ENCODE measurements at places on chromosomes 2 and 18. TPM values are rescaled to one million over a fixed set of nuclear protein-coding genes. Genes with fewer than 3 reads are reported as not detected.
A peak's percentile ranks its signal among the peaks of the same experiment; 100 is the strongest.

CFAP65 gene
- total RNA-seq: not detected

GRCh38 chr18:77177009-77177408 is 44.4 kb upstream of the MBP start:
- no peak for DNase-seq

ITGB6 gene
- 2.9 TPM for total RNA-seq

DNA sequence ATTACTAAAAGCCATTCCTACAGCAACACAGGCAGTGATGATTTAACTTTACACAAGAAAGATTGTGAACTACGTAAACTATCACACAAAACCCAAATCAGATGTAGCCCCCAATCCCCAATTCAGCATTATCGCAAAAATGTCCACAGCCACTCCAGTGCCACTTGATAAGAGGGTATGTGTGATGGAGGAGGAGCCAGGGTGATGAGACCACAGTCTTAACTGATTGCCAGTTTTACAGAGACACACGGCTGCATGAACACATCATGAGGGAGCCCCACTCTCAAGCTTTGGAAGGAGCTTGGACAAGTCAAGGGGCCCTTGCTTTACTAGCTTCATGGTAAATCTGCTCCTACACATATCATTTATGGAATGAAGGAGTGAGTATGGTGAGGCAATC is 116.0 kb downstream of the FAM161A start:
- no peak for DNase-seq

IL1F10 gene
- not detected for total RNA-seq

DNA sequence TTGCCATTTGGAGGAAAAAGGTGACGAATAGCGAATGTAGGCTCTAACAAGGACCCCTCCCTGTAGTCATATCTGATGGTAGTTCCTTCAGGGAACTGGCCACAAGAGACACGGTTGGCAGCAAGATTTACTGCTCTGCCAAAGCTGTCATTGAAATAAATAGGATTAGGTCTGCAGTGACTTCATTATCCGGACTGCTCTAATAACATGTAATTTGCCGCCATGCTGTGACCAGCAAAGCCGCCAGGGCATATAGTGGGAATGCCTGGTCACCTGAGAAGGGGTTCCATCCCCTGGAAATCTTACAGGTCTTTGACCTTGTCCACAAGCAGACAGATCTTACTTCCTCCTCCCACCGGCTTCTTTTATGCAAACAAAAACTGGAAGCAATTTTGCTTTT is 59.4 kb upstream of the LAPTM4A start:
- DNase-seq: no peak

ALPG gene
- not detected for total RNA-seq

DNA sequence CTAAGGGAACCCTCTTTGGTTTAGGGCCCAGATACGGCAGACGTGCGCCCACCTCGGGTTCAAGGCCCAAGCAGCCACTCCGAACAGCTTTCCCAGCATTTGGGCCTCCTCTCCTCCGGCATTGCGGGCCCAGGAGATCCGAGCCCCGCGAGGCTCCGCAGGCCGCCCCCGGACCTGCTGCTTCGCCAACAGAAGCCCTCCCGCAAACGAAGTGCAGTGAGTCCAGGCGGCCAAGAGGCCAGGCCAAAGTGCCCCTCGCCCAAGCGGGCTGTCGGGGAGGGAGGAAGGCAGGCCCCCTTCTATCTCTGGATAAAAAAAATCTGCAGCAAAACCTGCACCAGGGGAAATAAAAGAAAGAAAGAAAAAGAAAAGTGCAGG is 6.0 kb downstream of the EN1 start:
- no peak for DNase-seq

OTOF gene
- not detected for total RNA-seq

LRRC30 gene
- not detected for total RNA-seq

DNA sequence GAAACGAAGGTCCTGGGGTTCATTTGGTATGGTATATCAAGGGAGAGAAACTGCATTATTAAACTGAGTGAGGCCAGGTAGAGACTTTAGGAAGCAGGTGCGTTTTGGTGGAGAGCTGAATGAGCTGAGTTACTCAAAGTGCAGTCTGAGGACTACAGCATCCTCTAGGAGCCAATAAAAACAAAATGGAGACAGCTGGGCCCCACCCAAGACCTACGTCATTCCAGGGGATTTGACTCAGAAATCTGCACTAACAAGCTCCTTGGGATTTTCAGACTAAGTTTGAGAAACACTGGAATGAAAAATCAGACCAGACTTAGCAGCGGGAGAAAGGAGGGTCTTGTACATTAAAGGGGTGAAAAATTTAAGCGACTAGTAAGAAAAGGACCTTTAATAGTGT is 131.5 kb downstream of the UXS1 start:
- peak; percentile 55 for DNase-seq

STAT4 gene
- 0.70 TPM for total RNA-seq

LTBP1 gene
- 79.9 TPM for total RNA-seq

DNA sequence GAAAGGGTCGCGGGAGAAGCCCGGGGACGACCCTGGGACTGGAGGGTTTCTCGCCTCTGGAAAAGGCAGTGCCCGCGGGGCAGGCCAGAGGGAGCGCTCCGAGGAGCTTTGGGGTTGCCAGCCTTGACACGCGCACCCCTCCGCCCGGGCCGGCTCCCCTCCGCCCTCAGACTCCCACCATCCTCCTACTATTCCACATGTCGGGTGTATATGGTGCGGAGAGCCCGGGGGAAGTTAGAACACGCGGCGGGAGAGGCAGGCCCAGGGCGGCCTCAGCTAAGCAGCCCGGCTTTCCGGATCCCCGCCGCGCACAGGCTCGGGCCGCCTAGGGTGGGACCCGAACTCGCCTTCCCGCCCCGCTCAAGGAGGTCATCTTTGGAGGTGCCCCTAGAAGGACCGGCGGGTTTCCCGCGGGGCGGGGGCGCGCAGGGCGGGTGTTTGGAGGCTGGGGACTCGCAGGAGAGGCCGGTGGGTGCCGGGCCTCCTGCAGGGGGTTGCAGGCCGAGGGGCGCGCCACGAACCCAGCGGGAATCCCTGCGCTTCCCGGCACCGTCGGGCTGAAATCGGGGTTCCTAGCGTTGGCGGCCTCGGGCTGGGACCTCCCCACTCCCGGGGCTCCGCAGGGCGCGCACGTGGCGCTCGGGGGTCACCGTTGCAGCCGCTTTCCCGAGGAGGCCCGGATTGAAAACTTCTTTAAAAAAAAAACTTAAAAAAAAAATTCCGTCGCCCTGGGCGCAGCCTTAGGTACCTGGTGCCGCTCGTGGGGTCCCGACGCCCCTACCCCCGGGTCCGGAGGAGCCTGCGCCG is 3.7 kb downstream of the NFATC1 start:
- peak; percentile 52 for DNase-seq

- DNase-seq: no peak
Measured at GRCh38 chr2:96489663-96490062, 15.5 kb downstream of the NEURL3 start.

- DNase-seq: no peak
Measured at GRCh38 chr2:29900971-29901633, 20.3 kb downstream of the ALK start.

DNA sequence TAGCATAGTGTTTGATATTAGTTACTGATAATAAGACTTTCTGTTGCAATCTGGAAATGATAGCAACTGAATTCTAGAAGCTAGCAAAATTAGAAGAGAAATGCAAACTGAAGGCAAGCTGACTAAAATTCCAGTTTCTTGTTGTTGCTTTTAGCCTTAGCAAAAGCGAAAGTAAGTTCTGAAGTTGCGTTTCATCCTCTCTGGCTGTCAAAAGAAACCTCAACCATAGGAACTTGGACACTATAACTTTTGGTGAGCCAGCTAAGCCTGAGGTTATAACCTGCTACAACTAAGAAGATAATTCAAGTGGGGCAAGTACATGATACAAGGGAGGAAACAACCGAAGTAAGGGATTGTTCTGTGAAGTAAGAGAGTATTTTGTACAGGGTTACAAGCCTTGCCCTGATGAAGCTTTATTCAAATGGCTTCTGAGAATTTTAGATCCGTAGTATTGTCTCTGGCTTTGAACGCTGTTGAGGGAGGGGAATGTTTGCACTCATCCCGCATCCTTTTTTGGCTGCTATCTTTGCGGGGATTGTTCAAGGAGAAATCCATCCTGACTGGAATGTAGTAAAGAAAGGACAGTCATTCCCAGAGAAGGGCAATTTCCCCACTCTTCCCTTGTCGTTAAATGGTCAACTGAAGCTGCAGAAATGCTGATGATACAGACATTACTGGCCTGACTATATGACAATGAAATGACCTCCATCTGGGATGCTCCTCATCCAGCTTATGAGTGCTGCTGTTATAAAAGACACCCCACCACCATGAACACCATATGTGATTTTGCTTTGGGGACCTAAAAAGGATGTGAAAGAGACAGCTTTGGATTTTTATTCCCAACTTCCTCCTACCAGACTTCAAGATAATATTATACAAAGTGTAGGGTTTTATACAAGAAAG is 7.0 kb upstream of the TMX3 start:
- DNase-seq: no peak

EFR3B gene
- 3.8 TPM for total RNA-seq

GRCh38 chr18:11902522-11903292 is 5.4 kb downstream of the MPPE1 start:
- no peak for DNase-seq

- DNase-seq: no peak
Measured at GRCh38 chr2:10404324-10405143, 43.6 kb downstream of the ODC1 start.

- DNase-seq: peak; percentile 81
Measured at GRCh38 chr2:25228848-25229278, 60.5 kb upstream of the POMC start.

ACKR3 gene
- total RNA-seq: 27.9 TPM

MAL gene
- total RNA-seq: 5.5 TPM

TTC27 gene
- 8.4 TPM for total RNA-seq

ALPP gene
- not detected for total RNA-seq

DNA sequence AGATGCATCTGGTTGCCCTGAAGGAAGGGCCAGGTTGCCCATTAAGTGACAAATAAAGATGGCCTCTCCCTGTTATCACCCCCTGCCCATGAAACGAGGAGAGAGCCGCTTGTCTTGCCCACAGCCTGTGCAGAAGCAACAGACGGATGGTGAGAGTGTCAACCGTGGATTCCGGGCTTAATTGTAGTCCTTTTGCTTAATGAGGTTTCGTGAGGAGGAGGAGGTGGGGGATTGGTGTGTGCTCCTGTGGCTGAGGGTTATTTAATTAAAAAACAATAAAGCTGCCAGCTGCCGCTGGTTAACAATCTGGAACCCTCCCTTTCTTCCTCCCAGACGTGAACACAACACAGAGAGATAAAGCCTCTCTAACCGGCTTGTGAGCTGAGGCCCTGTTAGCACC is 188.0 kb upstream of the PARD3B start:
- DNase-seq: no peak

DNA sequence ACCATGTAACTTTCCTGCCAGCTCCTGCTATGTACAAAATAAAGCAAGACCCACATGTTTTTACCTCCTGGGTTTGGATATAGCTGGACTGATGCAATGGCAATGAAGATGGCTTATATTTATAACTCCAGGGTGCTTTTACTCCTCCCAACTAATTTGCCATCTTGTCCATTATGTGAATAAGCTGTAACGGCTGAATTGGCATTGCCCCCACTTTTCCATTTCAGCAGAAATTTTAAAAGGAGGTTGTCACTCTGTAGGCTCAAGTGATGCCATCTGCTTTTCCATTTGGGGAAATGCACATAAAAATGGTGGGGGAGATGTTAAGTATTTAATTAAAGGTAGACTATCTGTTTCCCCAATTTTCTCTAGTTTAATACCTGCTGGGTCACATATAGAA is 345.5 kb downstream of the ERBB4 start:
- DNase-seq: no peak

- DNase-seq: no peak
Measured at GRCh38 chr2:101420623-101421022, 33.3 kb upstream of the CREG2 start.

- DNase-seq: no peak
Measured at GRCh38 chr18:21742315-21742687, 1.7 kb downstream of the MIB1 start.

STON1 gene
- 8.1 TPM for total RNA-seq

DNA sequence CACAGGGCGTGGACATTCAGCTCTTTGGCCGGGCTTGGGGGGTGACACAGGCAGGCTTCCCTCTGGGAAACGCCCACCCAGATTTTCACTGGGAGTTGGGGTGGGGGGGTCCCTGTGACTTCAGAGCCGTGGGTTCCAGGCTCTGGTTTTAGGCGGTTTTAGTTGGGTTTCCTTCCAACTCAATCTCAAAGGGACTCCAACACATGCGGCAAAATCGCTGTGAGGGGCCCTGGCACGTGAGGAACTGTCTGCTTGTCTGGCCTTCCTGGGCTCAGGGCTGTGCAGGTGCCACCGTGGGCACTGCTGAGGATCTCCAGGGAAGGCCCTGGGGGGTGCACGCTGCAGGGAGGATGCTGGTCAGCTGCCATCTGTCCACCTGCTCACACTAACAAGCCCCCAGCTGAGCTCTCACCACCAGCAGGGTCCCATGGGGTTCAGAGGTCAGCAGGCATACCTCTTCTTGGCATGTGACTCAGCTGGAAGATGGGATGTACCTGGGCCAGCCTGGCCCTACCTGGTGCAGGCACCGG is 11.7 kb downstream of the HS6ST1 start:
- peak; percentile 38 for DNase-seq

DNA sequence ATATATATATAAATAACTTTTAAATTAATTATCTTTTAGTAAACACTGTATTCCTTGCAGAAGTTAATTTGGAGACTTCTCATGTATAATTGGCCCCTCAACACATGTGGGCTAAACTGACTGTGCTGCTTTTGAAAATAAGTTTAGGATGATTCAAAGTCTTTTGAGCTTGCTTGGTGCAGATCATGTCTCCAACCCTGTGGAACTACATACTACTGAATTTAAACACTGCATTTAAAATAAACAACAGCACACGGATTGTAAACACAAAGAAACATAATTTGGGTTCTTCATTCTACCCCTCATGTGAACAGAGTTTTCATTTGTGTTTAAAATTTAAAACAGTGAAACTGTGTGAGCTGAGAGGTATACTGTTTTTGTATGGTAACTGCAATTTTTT is 167.7 kb downstream of the DDX1 start:
- no peak for DNase-seq

HOXD12 gene
- total RNA-seq: not detected

DNA sequence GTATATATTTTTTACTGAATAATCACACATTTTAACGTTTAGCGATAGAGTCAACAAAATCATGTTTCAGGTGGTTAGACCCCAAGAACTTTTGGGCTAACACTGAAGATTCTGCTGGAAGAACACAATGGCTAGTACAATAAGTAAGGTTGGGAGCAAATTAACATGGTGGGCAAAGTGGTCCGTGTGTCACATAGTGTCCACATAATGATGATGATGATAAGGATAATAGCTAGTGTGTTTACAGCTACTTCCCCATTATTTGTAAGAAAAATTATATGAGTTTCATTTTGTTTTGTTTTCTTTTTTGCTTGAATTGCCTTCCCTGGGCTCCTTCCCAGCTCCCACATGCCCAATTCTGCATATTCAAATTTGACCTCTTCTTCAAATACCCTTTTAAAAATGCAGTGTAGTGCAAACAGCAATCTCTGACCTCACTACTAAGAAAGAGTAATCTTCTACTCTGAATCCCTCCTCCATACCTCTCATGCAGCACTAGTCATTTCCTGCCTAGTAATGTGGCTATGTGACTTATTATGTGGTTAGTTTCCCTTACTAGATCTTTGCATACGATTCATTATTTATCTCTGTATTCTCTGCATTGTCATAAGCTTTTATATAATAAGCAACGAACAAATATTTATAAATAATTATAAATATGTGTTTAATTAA is 16.9 kb upstream of the VPS54 start:
- no peak for DNase-seq

GRCh38 chr2:238905644-238906043 is 57.8 kb downstream of the TWIST2 start:
- no peak for DNase-seq

GRCh38 chr2:171487201-171487600 is 35.1 kb upstream of the CYBRD1 start:
- no peak for DNase-seq

Measured in Right ventricle myocardium superior (tissue), 1 donor.